Fibroblast of upper back skin (primary cell): ENCODE measurements at places on chromosomes 1 and 21.

DNA sequence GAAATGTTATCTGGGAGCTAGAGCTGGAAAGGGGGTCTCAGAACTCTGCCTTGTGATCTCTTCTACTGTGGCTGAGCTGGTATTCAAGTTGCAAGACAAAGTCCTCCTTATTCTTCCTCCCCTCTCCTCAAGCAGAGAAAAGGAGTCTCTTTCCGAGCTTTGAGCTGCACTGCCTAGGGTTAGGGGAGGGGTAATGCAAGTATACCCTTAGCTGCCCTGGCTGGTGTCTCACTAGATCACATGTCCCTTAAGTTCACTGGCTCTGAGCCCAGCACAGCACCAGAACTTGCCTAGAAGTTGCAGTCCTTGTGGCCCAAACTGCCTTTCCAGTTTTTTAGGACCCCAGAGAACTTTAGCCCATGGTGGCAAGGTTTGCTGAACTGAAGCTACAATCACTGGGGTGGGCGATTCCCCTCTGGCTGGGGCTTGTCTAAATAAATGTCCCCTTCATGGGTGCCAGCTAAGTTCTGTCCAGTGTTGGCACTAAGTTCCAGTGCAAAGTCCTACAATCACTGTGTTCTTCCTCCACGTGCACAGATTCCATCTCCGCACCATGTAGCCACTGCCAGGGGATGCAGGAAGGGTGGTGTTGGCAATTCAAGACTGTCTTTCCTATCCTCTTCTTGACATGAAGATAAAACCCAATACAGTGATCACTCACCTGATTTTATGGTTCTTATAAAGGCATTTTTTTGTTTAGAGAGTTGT is 22.7 kb upstream of the CHIA start:
- DNase-seq = no peak

DNA sequence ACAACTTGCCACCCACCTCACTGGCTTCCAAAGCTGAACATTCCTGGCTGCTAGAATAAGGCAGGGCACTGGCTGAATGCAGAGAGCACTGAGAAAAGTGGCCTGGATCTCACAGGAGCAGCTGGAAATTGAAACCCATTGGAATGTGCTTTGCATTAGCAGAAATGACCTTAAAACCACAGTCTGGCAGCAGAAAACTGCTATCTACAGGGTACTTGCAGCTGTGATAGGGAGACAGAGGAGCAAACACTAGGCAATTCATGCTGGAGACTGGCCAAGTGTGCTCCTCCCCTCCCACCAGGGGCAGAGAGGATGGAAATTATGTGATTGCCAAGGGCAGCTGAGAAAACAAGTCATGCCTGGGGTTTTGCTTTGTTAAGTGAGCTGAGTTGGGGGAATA is 47.2 kb downstream of the HSD3B1 start:
- peak; percentile 90 for DNase-seq

DNA sequence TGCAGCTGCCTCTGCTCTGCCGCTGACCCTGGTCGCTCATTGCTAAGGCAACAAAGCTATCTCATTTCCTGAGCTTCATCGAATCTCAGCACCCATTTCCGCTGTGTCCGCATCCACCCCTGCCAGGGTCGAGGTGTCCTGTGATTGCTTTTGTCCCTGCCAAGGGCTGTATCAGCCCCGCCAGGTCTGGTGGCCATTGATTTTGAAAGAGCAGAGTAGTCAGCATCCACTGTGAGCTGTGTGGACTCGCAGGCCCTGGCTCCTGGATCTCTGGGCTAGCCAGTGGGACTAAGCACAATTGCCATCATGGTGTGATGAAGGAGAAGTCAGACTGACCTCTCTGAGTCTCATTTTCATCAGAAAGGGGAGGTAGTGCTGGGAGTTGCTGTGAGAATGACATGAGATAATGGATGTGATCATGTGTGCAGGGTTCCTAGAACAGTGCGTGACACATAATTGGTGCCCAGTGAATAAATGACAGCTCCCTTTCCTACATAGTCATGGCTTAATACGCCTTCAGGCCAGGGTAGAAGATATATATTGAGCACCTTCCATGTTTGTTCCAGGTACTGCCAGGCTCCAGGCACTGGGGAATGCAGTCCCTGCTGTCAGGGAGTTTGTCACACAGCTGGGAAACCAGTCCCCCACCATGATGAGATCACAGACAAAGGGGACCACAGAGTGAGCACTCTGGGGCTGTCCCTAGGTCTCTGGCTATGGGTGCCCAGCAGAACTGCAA is 32.1 kb downstream of the NAV1 start:
- no peak for DNase-seq

DNA sequence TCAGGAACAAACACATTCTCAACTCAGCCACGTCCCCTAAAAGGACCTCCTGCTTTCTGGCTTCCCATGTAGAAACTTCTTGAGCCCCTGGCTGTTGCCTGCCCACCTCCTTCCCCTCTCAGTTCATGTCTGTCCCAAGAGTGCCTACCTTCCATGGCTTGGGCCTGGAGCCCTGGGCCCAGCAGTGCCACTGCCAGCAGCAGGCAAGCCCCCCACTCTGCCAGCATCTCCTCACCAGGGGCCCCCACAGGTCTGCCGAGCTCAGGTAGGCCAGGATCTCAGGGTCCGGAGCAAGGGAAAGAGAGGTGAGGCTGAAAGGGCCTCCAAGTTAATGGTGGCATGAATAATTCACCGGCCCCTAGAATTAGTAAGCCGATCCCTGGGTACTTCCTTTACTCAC is at the start of gene CDCP2:
CDCP2 (minus strand) TSS at position 305 of the 400 bp plus-strand sequence; CDS start at position 227, 78 bp downstream.
- no peak for DNase-seq

GRCh38 chr1:194067772-194068171 is 881.4 kb upstream of the B3GALT2 start:
- no peak for DNase-seq

GRCh38 chr1:243490748-243491686 is 235.2 kb downstream of the SDCCAG8 start:
- DNase-seq = peak; percentile 84

DNA sequence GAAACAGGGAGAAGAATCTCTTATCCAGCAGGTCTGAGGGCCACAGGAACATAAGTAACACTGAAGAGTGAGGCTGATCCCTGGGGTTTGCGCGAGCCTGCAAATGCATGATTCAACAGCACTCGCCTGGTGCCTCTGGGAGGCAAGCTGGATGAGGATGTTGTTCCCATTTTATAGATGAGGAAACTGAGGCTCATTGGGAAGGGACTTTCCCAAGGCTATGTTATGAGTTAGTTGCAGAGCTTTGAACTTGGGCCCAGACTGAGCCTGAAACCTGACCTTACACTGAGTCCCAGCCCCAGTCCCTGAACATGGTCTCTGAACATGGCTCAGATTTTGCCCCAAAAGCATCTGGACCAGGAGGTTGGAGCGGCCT is 27.7 kb upstream of the POU3F1 start:
- DNase-seq = no peak

- DNase-seq = no peak
These were observed 945 bp downstream of the CHAF1B start for GRCh38 chr21:36386031-36386642.

- no peak for DNase-seq
These were observed 285.6 kb downstream of the CACNA1E start for GRCh38 chr1:181768930-181769280.

DNA sequence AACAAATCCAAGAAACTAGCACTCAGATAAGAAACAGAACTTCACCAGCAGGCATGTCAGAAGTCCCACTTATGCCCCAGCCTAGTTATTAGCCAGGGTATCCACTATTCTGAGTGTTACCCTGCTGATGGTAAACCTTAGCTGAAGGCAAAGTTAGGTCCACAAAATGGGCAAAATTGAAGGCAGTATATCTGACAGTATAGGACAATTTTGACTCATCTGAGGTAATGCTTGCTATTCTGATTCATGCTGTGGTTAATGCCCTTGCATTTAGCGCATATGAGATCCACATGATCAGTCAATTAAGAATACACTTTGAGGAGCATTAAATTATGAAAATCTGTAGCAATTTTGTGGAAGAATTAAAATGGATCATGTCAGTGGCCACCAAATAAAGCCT is 15.1 kb downstream of the IFI44 start:
- DNase-seq = peak; percentile 7

DNA sequence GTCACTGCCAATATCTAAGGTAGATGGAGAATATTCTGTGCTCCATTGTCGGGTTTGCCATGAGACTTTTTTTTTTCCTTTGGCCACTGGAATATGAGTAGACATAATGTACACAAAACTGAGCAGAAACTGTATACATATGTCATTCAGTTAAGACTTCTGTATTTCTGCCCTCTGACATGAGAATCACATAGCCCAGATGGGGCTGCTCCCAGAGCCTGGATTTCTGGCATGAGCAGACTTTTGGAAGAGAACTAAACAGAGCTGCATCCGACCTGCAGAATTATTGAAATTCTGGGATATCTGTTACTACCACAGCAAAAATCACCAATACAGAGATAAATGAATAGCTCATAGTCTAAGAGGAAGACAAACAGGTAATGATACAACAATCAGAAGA is 62.3 kb downstream of the DAB1 start:
- no peak for DNase-seq
